Stimulated activated CD4-positive, alpha-beta T cell treated with anti-CD3 and anti-CD28 coated beads, Interleukin-1b, Interleukin-23, amount 100 ng/mL, for 24 hours (primary cell): ENCODE measurements at places on chromosomes 4 and X.

- DNase-seq = no peak
Measured at GRCh38 chrX:70470850-70471289, 26.2 kb downstream of the DLG3 start.

DNA sequence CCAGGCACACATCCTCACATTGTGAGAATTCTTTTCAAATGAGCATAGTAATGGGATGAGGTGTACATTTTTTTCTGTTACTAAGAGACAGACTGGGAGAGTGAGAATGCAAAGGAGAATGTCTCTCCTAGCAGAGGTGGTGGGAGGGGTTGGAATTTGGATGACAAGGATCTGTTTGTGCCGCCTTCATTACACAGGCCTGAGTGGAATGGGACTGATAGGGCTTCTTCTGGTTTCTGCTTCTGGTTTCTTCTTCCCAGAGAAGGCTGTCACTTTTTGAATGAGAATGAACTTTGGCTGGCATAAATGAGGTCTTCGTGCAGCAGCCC is 55.4 kb downstream of the C4orf51 start:
- no peak for DNase-seq

DNA sequence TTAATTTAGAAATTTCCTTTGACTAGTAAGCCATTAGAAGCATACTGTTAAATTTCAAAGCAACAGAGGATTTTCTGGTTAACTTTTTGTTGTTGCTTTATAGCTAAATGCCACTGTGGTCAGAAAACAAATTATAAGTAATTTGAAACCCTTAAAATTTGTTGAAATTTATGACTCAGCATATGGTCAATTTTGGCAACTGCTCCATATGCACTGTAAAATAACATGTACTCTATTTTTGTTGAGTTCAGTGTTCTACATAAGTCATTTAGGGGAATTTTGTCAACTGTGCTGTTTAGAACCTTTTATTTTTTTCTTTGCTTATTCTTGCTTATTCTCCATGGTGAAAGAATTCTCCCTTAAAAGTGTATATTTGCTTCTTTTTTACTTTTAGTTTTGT is 28.6 kb downstream of the SCLT1 start:
- DNase-seq = no peak

- DNase-seq = no peak
Measured at GRCh38 chrX:118961866-118962560, 12.4 kb upstream of the LONRF3 start.

GRCh38 chr4:112112590-112113170 is 32.6 kb upstream of the FAM241A start:
- no peak for DNase-seq

GRCh38 chrX:40172401-40173142 is 74.8 kb upstream of the BCOR start:
- no peak for DNase-seq

GRCh38 chr4:176187624-176188023 is 7.8 kb downstream of the SPATA4 start:
- DNase-seq = no peak

- no peak for DNase-seq
Measured at GRCh38 chrX:42290608-42291007, 367.3 kb upstream of the CASK start.

DNA sequence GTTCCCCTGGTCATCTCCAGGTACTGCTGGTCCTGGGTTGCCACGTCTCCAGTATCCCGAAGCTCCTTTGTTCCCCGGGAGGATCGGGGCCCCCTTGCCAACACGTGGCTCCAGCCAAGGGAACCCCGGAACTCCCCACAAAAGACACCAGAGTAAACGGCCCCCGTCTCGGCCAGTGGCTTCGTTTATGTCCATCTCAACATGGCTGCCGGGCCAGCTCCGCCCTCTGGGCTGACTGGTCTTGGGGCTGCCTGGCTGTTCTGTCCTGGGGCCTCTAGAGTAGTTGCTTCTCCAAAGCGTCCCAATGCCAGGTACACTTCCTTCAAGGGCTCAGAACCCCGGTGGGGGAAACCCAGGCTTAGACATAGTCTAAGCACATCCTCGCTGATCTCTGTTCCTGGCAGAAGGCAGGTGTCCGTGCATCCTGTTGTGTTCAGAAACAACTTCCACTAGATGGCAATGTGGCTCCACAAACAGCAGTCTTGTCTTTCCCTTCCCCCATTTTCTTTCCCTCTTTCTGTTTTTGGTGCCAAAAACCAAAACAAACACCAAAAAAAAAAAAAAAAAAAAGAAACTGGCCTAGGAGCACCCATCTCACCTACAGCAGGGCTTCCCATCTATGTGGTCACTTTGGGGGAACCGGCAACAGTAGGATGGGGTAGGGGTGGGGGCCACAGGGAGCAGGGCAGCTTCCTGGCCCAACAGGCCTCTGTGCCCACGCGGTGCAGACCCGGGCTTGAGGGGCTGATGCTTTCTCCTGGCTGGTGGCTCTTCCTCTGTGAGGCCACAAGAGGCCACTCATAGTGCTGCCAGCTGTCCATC is 35.3 kb downstream of the NBDY start:
- DNase-seq = peak; percentile 35

GRCh38 chr4:146255874-146256273 is 41.5 kb downstream of the REELD1 start:
- no peak for DNase-seq

DNA sequence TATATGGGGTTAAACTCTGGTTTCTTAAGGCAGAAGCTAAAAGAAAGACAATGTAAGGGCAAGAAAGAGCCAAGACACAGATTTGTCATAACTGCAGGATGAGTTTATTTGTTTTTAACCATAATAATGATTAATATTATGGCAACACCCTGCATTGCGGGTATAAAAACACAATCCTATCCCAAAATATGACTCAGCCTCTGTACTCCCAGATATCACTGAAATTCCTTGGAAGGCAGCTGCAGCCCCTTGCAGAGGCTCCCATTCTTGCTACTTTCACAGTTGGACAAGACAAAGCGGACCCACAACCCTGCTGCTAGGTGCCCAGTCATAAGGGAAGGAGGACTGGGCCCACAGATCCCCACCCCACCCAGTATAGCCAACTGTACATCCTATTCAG is 20.4 kb upstream of the FGF16 start:
- no peak for DNase-seq

- no peak for DNase-seq
Measured at GRCh38 chr4:140790171-140790570, 34.0 kb upstream of the TBC1D9 start.

GRCh38 chrX:133574716-133575115 is 159.4 kb upstream of the GPC4 start:
- DNase-seq = no peak

GRCh38 chr4:44701037-44701436 is 22.8 kb downstream of the GUF1 start:
- DNase-seq = no peak

DNA sequence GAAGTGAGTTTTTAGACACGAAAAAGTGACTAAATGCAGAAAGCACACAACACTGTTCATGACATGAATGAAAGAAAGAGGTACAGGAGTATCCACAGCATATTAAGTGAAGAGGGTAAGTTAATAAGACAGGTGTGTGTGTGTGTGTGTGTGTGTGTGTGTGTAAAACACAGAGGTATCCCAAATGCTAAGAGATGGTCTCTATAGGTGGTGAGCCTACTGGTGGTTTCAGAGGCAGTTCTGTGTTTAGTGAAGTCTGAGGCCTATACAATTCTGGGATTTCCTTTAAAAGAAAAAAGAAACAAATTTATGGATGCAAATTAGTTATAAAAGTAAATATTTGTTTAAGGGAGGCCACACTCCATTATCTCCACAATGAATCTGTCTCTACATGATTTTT is 17.4 kb upstream of the TNIP3 start:
- no peak for DNase-seq

GRCh38 chr4:105088110-105088879 is 58.4 kb upstream of the TET2 start:
- DNase-seq = no peak

- no peak for DNase-seq
Measured at GRCh38 chrX:4379071-4379470, 665.6 kb upstream of the PRKX start.

DNA sequence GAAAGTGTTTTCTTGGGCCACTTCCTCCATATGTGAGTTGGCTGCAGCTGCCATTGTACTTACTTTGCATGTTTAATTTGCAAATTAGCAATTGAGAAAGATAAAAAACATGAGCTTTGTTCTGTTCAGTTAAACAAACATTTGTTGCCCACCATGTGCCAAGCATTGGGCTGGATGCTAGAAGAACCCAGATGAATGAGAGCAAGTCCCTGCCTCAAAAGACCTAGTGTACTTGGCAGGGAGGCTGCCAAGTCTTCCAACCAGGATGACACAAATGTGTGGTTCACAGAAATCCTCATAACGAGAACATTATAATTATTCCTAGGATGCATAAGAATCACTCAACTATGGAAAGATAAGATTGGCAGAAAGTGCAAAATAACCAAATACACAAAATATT is 66.7 kb downstream of the GPM6A start:
- DNase-seq = no peak

- no peak for DNase-seq
Measured at GRCh38 chr4:94887027-94887426, 129.3 kb downstream of the BMPR1B start.

DNA sequence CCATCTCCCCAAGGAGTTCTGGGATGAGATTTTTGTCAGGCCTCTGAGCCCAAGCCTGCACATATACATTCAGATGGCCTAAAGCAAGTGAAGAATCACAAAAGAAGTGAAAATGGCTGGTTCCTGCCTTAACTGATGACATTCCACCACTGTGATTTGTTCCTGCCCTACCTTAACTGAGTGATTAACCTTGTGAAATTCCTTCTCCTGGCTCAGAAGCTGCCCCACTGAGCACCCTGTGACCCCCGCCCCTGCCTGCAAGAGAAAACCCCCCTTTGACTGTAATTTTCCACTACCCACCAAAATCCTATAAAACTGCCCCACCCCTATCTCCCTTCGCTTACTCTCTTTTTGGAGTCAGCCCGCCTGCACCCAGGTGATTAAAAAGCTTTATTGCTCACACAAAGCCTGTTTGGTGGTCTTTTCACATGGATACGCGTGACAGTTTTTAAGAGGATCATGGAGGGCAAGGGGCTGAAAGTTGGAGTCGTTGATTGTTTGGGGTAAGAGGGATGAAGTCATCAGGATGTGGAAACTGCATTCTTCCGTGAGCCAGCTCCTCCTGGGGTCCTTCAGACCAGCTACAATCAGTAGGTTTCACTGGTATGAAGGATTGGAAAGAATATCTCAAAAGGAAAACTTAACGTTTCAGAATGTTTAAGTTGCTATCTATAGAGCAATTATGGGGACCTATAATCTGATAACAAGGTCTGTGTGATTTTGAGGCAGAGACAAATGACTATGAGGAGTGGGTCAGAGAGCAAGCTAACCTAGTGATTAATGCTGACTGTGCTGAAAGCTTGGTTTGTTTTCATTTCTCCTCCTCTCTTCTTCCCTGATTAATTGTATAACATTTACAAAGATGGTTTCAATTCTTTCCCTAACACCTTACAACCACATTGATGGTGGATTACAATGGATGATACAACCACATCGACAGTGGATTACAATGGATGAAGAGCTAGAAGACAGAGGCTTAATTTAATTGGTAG is 28.6 kb upstream of the MAGEA11 start:
- no peak for DNase-seq

DNA sequence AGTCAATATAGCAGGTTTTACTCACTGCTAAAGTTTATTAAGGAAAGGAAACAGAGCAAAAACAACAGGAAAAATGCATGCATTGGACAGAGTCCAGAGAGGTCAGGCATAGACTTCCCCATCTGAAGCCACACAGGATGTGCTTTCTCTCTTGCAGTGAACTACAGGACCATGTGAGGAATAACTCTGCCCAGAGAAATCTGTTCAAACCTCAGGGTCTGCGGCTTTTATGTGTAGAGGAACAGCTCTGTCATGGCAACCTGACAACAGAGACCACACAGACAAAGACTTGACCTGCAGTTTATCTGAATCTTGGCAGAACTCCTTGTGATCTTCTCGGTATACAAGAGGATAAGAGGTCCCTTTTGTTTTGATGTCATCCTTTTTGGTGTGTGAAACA is 46.3 kb upstream of the LONRF3 start:
- DNase-seq = no peak

- DNase-seq = no peak
Measured at GRCh38 chrX:47327902-47328301, 42.5 kb upstream of the ZNF157 start.

- no peak for DNase-seq
Measured at GRCh38 chr4:114038762-114039387, 59.4 kb upstream of the ARSJ start.

- no peak for DNase-seq
Measured at GRCh38 chrX:44173219-44173618, 170.3 kb downstream of the EFHC2 start.
